Stimulated activated CD8-positive, alpha-beta memory T cell treated with anti-CD3 and anti-CD28 coated beads, Interleukin-4, amount 100 ng/mL, for 24 hours (primary cell): ENCODE measurements at places on chromosomes 5 and 9.

DNA sequence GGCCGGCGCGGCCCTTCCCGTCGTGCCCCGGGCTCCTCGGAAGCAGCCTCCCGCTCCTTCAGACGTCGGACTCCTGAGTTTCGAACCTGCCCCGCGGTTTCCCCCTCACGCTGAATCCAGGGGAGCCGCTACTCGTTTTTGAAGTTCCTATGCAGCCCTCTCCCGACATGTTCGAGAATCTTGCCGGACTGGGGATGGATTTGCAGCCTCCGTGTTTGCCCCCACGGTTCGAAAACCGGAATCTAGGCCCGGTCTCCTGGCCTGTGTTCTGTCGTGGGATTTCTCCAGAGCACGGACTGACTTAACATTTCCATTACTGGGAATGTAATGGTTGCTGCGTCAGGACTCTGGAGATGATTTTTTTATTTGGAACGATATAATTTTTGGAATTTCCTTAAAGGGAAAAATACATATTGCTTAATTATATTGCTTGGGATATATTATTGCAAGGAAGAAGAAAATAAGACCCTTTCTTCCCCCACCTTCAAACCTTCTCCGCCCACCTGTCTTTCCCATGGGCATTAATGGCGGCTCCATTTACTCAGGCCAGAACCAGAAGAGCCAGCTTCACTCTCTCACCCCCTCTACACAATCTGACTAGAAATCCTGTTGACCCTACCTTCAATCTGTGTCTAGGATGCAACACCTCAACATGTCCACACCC lies 8.5 kb upstream of the MGAT1 start:
- DNase-seq = peak; percentile 40

- DNase-seq = no peak
Observed at GRCh38 chr5:83376461-83376860, 95.1 kb upstream of the VCAN start.

GRCh38 chr5:124923131-124923530 lies 176.7 kb upstream of the ZNF608 start:
- no peak for DNase-seq

- DNase-seq = no peak
Observed at GRCh38 chr9:92605224-92605623, 64.7 kb downstream of the IPPK start.

DNA sequence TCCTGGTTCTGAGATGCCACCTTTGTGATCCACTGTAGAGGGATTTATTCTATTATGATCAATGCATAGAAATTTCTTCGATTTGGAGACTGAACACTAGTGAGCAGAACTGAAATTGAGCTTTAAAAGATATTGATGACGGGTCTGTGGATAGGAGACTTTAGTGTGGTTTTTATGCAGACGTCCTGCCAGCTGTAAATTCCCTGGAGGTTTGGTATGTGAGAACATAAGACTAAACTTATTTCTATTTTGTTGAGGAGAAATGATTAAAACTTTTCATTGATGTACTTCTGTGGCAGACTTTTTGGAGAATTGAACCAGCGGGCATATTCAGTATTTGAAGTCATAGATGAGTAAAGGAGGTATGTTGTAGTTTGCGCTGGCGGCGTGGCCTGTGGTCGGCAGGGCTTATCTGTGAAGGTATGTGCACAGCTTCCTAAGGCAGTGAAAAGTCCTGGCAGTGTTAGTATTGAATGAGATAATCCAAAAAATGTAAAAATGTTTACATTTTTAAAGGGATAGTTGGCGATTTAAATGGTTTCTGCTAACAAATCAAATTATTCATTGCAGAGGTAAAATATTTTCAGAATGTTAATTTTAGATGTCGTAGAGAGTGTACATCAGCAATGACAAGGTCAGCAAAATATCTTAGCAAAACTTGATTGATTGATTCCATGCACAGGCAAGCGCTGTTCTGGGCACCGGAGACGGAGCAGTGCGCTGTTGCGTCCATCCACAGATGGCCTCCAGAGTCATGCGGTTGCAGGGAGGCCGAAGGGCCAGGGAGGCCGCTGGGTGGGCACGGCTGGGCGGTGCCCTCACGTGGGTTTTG lies 20.4 kb downstream of the TENT4A start:
- no peak for DNase-seq
